ENCODE measurements at places on chromosomes 6 and 20. TPM values are rescaled to one million over a fixed set of nuclear protein-coding genes. Genes with fewer than 3 reads are reported as not detected.

GRCh38 chr6:14858808-14859207 is 387.1 kb upstream of the JARID2 start:
- DNase-seq: no peak

GRCh38 chr6:96576221-96576620 is 13.3 kb downstream of the FHL5 start:
- DNase-seq: no peak

DNA sequence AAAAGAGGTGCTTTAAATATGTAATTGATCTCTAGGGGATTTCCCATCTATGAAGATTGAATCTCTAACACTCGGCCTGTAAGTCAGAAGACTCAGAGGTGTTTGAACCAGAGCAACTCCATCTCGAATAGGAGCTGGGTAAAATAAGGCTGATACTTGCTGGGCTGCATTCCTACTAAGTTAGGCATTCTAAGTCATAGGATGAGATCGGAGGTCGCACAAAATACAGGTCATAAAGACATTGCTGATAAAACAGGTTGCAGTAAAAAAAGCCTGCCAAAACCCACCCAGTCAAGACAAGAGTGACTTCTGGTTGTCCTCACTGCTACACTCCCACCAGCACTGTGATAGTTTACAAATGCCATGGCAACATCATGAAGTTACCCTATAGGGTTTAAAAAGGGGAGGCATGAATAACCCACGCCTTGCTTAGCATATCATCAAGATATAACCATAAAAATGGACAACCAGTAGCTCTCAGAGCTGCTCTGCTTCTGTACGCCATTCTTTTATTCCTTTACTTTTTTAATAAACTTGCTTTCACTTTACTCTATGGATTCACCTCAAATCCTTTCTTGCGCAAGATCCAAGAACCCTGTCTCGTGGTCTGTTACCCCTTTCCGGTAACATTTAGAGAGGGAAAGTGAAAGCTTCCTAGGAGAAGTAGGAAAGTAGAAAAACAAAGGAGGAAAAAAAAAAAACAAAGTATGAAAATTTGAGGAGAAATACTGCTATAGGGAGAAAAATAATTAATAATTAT is 129.7 kb upstream of the PHACTR1 start:
- DNase-seq: no peak

DNA sequence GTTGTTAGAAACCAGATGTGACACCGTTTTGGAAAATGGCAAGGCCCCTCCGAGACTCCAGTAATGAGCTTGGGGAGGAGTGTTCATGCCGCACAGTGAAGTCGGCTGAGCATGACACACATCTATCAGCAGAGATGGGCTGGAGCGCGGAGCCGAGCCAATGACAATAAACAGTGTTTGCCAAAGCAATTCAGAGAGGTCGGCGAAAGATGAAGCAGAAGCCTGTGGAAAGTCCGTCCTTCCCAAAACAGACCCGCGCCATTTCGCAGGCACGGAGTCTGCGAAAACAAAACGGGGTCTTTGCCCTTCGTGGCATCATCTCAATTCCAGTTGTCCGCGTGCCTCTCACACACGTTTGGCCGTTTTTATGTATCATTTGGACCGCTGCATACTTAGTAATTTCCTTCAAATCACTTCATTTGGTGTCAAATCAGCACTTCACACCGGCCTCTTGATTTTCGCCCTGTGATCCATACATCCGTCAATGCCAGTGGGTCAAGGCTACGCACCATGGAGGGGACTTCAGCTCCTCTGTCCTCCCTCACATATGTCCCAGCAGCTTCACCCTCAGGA is 71.3 kb downstream of the SULF2 start:
- DNase-seq: no peak

- peak; percentile 24 for DNase-seq
Observed at GRCh38 chr6:107124934-107125348, 9.6 kb upstream of the BEND3 start.

DNA sequence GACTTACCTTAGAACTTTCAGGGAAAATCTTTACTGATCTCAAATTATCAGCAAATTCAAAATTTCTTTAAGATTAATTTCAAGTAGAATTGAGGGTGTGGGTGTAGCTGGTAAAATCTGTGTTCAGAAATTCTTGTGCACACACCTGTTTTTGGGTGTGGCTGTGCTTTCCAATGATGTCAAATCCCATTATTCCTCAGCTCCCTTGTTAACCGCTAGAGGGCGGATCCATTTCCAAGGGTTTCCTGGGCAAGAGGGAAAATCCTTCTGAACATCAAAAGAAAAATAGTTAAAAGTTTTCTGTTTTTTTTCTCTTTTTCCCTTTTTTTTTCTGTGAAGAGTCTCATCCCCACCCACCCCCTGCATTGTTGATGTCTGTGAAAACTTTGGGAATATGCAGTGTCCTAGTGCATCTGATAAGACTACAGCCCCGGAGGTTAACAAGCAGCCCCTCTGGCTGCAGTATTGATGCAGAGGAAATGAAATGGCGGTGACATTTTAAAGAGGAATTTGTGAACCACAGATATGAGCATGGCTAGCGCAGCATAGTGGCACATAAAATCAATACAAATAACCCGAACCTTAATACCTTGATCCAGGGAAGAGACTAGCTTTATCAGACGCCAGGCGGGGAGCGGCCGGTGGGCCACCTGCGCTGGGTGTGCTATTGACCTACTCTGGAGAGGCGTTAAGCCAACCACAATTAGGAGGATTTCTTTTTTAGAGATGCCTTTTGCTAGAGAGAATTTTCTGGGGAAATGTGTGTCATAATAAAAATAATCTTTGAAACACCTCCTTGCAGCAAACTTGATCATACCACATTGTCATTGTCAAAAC is 130.9 kb downstream of the FOXA2 start:
- DNase-seq: peak; percentile 33

DNA sequence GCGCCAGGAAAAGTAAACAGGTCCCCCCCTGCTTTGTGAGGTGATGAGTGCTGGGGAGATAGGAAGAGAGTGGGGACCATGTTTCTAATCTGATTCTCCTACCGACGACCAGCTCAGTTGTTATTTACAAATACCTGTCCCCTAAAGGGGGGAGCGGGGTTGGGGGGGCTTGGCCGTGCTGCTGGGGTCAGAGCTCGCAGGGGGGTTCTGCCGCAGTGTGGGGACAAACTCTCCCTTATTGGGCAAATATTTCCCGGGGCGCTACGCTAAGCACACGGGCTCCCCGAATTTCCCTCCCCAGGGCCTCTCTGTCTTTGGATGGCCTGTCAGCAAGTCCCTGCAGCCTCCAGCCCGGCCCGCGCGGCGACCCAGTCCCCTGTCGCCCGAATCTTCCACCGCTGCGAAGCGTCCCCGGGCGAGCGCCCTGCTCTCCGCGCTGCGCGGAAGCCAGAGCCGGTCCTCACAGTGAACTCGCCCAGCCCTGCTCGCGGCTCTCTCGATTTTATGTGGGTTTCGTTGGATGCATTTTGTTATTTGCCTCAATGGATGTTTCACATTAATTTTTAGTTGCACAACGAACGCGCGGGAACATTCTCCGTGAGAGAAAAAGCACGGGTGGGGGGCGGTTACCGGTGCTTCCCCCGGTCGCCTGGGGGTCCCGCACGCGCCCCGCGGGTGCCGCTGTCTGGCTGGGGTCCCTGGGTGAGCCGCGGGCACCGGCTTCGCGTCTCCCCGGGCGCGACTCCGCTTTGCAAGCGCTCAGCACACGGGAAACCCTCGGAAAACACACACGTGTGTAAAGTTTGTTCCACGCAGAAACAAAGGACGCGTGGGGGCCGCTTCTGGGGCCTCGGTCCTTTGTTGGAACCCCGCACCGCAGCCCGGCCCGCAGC is 1.5 kb upstream of the STX16 start:
- DNase-seq: no peak

DNA sequence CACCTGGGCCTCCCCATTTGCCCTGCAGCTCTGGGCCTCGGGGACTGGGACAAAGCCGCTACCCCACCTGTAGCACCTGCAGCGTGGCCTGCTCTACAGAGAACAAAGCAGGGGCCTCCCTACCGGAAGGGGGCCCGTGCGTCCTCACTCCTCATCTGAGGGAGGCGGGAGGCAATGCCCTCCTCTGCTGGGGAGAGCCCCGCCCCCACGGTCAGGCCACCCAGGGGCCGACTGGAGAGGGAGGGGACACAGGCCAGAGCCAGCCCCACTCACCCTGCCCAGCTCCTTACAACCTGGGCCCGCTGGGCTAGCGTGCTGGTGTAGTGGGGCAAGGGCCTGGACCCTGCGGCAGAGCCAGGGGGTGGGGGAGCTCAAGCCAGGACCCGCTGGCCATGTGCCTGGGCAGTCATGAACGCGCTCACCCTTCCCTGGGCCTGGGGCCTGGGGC is 8.0 kb downstream of the LAMA5 start:
- DNase-seq: no peak

DNA sequence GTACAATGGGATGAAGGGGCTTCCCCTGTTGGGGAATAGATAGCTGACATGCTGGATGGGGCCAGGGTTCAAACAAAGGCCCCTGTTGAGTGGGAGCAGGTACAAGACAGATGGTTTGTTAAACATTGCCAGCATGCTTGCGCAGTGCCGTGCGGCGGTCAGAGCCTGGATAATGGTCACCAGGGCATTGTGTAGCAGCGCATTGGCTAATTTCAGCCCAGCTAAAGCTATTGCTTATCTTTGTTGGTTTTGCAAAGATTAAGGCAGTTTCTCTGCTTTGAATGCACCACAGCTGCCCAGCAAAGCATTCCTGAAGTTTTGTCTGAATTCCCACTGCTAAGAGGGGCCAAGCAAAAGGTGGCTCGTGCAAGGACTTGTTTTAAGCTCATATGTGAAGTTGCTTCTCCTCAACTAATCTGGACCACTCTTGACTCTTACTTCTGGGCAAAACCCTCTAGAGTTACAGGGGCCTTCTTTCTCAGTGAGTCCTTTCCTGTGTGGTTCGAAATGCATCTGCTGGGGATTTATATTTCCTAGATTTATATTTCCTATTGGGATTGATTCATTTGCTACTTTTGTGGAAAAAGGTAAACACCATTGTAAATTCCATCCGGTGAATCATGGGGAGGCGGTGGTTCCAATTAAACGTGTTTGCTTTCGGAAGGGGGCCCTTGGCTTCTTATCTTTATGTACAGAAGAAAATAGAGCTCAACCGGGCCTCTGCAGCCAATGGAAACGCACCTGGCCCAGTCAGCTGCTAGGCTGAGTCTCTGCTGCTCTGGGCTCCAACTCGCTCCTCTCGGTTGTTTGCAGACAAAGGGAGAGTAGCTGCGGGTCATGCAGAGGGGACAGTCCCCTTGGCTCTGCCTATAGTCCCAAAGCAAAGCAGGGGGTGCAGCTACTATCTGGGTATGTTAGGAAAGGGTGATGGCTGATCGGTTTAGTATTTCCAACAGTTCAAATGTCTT is 72.1 kb downstream of the FOXA2 start:
- DNase-seq: peak; percentile 64

DNA sequence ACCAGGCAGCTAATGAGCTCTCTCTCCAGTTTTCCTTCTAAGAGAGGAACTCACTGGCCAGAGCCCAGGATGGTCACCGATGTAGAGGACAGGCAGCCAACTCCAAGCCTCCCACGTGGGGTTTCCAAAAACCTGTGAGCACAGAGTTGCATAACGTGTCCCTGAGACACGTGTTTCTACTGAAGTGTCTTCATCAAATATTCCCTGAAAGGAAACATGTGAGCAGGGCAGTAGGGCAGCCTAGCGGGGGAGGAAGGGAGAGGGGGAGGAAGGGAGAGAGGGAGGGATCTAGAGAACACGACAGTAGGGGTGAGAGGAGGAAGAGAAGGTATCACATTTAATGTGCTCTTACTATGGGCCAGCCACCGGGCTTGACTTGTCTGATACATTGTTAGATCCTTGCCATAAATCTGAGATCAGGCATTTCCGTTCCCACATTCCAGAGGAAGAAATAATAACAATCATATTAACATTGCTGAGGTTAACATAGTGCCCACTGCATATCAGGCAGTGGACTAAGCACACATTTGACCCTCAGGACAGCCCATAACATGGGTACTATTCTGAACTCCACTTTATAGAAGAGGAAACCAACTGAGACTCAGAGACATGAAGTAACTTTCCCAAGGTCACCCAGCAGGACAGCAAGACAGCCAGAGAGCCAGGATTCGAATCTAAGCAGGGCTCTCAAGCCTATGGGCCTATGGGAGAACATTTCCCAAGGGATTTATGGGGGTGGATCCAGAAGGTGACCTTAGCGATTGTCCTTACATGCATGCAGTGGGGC is 4.5 kb upstream of the SYS1 start:
- DNase-seq: no peak

- DNase-seq: no peak
Observed at GRCh38 chr6:169231790-169232506, 21.7 kb downstream of the THBS2 start.

DNA sequence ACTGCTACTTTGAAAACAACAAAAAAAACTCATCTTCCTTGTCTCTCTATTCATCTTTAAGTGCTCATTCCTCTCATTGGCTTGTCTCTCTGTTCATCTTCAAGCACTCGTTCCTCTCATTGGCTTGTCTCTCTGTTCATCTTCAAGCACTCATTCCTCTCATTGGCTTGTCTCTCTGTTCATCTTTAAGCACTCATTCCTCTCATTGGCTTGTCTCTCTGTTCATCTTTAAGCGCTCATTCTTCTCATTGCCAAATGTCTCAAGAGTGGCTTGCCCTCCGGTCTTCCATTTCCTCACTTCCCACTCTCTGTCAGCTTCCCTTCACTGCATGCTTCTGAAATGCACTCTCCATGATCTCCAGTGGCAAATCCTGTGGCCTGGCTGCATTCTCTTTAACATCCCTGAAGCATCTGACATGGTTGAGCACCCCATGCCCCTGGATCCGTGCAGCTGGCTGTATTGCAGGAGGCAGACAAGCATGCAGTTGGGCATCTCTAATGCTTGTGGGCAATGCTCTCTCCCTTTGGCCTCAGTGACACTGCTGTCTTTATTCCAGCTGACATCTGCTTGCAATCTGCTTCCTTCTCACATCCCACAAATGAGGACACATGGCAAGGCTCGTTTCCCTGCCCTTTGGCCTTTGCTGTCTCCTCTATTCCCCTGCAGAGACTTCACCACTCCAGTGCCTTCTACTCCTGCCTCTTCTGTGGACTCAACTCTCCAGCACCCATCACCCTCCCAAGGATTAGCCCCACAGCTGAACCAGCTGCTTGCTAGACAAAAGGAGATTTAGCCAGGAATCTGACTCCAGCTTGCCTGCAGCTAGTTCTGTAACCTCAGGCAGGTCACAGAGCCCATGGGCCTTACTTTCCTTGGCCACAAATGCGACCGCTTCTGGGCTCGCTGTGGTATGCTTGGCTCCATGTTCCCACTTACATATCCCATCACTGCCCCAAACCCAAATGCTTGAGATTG is 143.2 kb upstream of the SNX9 start:
- peak; percentile 71 for DNase-seq

- DNase-seq: no peak
Observed at GRCh38 chr6:41157323-41157722, 3.2 kb upstream of the TREML1 start.

DNA sequence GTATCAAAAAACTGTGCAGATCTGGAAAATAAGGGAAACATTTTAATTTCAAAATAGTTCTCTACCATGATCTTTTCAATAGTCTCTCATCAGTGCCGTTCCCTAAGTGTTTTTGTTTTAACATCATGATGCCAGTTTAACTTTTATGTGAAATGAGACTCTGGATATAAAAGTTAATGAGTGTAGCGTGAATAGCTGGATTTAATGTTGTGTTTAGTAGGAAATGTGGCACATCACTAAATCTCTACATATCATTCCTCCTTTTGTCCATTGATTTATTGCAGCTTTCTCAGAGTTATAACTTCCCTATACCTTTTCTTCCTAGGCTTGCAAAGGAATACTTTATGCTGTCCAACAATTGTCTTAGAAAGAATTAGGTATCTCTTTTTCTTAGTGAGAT is 81.4 kb upstream of the SCGN start:
- no peak for DNase-seq

- no peak for DNase-seq
Observed at GRCh38 chr6:145587334-145587733, 148.0 kb downstream of the EPM2A start.

Gene RGS17
- total RNA-seq: 15.5 TPM

Gene APOBEC2
- total RNA-seq: 7.0 TPM

Gene EYA4
- 36.8 TPM for total RNA-seq

Gene ID4
- total RNA-seq: 0.66 TPM

Gene KCNB1
- 0.10 TPM for total RNA-seq
